ENCODE measurements at places on chromosomes 12 and 14.

- DNase-seq, result no peak
Observed at GRCh38 chr12:60173224-60174170, 577.7 kb downstream of the SLC16A7 start.

DNA sequence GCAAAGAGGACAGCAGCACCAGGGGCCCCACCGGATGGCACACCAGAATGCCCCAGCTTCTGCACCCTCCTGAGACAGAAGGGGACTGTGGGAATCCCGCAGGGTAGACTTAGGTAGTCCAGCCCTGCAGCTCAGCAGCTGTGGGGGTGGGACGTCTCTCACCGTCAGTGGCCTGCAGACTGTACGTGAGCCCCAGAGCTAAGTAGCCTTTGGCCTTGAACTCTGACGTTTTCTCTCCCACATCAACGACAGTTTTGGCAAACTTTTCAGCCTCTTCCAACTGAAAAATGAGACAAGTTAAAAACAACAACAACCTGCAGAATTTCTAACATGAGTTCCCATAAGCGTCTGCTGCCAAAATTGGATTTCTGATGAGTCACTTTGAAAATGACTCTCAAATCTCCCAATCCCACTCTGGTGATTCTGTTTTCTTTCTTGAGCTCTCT lies 161.4 kb downstream of the TTC7B start:
- no peak for DNase-seq

GRCh38 chr12:94100990-94101737 lies 47.2 kb upstream of the PLXNC1 start:
- DNase-seq, result no peak

DNA sequence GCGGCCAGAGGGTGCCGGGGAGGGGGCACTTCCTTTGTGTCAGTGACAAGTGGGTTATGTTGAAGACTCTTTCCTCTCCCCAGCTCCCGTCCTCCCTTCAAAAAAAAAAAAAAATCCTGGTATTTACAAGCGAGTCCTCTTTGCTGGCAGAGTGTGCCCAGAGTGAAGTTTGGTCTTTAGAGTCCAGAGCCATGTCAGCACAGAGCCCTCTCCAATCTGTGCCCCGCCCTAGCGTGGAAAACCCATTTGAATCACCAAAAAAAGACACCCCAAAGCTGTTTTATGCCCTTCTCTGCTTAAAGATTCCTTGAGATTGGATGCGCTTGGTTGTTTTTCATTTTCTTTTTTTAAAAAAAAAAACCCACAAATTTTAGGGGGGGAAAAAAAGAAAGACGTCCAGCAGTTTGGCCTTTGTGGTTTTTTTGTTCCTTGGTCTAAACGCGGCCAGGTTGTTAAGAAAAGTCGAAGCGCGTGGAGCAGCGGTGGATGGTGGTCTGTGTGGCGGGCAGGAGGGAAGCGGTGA lies 3.3 kb downstream of the NKX2-1 start:
- DNase-seq, result no peak

DNA sequence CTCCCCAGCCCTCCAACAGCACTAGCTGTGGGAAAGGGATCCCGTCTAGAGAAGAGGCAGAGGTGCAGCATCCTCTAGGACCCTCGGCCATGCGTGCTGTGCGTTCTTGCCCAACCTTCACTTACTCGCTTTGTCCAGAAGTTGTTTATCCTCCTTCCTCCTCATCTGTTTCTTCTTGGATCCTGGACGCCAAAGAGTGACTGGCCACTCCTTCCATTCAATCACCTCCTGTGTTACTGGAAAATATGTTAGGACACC lies 140.5 kb downstream of the ZFP36L1 start:
- DNase-seq, result no peak

- no peak for DNase-seq
Observed at GRCh38 chr14:98138666-98139065, 1133.3 kb downstream of the BCL11B start.

GRCh38 chr12:128969480-128970055 lies 116.3 kb downstream of the GLT1D1 start:
- no peak for DNase-seq

Measured in dermis microvascular lymphatic vessel endothelial cell (primary cell).